ENCODE measurements at places on chromosomes 4 and X. TPM values are rescaled to one million over a fixed set of nuclear protein-coding genes. Genes with fewer than 3 reads are reported as not detected.

NPY5R gene
- total RNA-seq = not detected

PPP2R2C gene
- total RNA-seq = 0.09 TPM

MAGEB1 gene
- not detected for total RNA-seq

RNF175 gene
- not detected for total RNA-seq
